ENCODE measurements at places on chromosomes 12 and 14.

- no peak for DNase-seq
Measured at GRCh38 chr12:49253033-49253623, 11.8 kb upstream of the TUBA1C start.

DNA sequence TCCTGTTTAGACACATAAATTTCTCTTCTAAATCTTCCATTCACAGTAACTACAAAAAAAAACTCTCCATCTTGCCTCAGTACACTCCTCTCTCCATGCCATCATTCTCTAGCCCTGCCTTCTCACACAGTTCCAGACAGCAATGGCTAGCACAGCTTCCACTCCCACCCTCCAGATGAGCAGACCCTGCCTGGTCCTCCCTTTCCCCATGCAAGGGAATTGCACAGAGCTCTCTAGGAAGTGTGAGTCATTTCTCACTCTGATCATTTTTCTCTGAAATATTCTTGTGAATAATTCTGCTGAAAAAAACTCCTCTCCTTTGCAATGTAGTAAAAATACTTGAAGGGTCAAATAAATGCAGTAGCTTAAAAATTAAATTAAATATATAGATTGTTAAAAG lies 170.6 kb downstream of the BMP4 start:
- no peak for DNase-seq

- DNase-seq: no peak
Measured at GRCh38 chr14:55333711-55334485, 62.7 kb downstream of the FBXO34 start.

- no peak for DNase-seq
Measured at GRCh38 chr14:89371585-89372511, 45.2 kb downstream of the FOXN3 start.

DNA sequence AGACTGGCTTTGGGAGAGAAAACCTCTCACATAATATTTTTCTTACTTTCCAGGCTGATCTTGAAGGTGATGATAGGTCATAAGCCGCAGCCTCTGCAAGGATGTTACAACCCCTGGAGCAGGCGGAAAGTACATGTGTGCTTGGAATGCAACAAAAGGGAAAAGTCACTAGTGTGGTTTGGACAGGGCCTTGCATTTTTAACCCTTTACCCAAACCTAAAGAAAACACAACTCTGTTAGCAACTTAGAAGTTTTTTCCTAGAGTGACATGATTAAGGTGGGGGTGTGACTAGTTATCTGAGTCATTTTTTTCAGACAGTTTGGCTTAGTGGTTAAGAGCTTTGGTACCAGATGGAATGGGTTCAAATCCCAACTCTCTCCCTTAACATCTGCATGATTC lies 97.0 kb downstream of the TMEM30B start:
- no peak for DNase-seq

DNA sequence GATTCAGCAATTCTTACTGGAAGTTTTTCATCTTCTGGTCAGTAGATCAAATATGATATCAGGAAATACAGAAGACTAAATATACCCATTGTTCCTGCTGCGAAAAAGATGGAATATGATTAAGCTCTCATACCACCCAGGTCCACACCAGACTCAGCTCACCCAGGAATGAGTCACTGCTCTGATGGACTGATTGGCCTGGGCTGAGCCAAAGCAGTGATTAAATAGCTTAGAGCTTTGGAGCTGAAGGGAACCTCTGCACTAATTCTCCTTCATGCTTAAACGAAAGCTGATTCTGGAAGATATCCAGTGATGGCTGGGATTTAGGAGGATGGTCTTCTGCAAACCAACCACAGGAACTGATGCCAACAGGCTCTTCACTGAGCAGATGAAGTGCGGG lies 62.0 kb upstream of the SYT1 start:
- no peak for DNase-seq

DNA sequence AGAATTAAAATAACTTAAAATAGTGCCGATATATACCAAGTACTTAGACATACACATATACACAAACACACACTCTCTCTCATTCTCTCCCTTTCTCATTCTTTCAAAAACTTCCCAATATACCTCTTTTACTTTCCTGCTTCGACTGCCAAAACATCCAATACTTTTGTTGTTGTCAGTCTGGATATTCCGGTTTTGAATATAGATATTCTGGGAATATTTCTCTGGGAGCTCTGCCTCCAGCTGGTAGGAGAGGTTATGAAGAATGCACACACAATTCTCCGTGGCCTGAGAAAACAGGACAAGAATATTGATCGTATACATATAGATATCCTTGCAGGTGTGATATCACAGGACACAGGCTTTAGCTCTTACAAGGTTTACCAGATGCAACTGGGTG lies 66.6 kb upstream of the YARS2 start:
- no peak for DNase-seq

GRCh38 chr12:77772676-77773298 lies 57.9 kb upstream of the NAV3 start:
- no peak for DNase-seq

GRCh38 chr14:63345826-63346225 lies 27.1 kb upstream of the GPHB5 start:
- no peak for DNase-seq

DNA sequence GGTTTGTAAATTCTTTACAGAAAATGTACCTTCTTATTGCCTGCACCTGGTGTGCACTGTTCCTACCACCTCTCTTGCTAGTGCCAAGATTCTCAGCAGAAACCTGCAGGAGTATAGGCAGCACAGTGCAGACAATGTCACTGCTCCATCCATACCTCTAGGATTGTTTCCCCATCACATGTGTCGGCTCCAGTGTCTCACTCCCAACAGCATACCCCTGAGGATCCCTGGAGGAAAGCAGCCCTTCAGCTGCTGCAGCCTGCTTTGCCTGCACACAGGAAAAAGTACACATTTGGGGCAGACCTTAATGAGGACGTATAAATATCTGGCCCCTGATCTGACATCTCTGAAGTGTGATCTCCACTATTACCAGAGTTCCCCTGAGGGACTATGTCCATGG lies 235.5 kb downstream of the MDGA2 start:
- no peak for DNase-seq

- no peak for DNase-seq
Measured at GRCh38 chr14:72726444-72726843, 167.5 kb downstream of the DPF3 start.

- DNase-seq: no peak
Measured at GRCh38 chr12:21676776-21677175, 19.1 kb upstream of the LDHB start.

GRCh38 chr12:129961091-129961490 lies 57.3 kb upstream of the TMEM132D start:
- DNase-seq: no peak

DNA sequence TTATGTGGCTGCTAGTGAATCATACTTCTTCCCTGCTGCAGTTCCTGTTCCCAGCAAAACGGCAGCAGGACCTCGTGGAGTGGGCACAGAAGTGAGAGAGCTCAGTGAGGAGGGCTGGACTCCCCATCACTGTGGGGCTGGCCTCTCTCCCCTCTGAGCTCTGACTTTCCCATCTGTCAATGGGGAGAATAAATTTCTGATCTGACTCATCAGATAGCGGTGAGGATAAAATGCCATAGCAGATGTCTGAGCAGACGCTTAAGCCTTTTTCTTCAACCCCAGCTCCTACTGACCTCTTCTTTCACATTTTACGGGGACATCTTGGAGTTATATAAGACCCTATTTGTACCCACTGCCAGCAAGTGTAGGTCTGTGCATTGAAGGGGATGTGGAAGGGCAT lies 116.6 kb downstream of the CRACR2A start:
- no peak for DNase-seq

DNA sequence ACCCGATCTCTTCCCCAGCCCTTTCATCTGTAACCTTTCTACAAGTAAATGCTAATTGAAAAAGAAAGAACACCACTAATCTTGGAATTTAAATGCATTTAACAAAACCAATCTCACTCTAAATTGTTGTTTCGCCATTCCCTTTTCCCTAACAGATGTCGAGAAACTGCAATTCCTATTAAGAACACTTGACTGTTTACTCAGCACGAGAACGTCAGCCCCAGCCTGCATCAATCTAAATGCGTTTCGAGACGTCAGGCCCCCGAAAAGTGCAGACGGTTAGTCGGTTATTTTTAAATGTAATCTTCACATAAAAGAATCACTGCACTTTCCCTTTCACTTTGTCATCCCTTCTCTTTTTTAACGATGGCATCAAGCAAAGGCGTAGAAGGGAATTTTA lies 837.6 kb downstream of the VRK1 start:
- DNase-seq: peak; percentile 39

- DNase-seq: no peak
Measured at GRCh38 chr14:90062822-90063539, 1.2 kb downstream of the KCNK13 start.

- no peak for DNase-seq
Measured at GRCh38 chr12:49942921-49943624, 7.5 kb upstream of the AQP2 start.

DNA sequence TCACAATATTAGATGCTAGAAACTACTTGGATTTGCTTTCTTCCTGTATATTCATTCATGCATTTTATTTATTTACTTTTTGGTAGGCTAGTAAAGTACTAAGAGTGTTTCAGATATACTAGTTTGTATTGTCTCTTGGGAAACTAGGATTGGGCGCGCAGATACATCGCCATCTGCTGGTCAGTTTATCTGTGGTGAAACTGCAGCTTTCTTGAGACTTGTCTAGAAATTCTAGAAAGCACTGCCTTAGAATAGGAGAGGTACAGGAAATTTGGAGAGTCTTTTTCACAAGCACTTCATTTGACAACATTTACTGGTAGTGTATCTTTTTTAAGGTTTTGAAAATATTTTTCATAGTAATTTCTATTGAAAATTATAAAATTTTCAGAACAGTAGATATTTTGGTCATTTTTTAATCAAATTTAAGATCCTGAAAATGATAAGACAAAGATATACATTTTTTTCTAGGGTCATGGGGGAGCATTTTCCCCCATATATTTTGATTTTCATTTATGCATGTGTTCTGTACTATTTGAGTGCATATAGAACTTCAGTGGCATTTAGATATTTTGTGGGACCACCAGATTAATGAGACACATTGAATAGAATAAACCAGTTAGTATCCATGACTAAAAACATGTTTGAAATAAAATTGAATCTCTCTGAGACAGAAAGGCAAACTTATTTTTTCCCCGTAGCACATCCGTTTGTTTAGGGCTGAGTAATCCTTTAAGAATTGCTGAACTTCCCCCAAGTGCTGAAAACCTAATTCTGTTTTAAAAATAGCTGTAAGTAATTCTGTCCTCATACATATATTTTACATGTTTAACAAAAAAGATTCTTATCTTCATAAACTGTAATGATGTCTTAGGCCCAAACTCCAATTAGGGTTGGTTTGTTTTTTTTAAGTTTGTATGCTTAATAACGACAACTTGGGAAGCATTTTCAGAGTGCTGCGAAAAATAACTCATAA lies 44.5 kb downstream of the SLC38A6 start:
- peak; percentile 53 for DNase-seq

GRCh38 chr14:50362764-50363713 lies 33.6 kb downstream of the CDKL1 start:
- peak; percentile 13 for DNase-seq

DNA sequence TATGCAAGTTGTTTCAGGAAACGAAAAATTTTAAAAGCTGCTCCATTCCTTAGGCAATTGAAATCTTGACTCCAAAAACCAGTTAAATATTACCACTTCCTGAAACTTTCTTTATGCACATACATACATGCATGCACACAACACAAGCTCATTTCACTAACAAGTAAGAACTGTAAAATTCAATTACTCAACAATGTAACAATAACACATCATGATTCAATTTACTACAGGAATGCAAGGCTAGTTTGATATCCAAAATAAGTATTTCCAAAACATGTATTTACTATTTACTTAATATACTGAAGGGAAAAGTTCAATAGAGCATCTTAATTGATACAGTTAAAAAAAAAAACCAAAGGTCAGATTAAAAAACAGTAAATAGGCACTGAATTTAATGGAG lies 19.6 kb downstream of the NAP1L1 start:
- no peak for DNase-seq

DNA sequence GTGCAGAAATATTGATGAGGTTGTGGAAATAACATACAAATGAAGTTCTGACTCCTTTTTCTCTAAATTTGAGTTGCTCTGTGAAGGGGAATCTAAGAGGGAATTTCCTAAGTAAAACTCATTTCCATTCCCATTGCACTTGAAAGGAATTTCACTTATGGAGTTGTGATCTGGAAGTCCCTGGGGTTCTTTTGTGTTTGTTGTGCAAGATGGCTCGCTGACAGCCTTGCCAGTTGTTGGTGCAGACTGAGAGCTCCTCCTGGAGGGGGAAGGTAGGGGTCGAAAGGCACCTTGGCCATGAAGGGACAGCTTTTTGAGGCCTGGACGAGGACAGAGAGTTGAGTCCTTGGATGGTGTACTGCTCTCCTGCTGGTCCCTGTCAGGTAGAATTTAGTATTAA lies 72.0 kb downstream of the C12orf56 start:
- DNase-seq: no peak

GRCh38 chr12:53340398-53340797 lies 4.2 kb upstream of the SP7 start:
- DNase-seq: no peak

DNA sequence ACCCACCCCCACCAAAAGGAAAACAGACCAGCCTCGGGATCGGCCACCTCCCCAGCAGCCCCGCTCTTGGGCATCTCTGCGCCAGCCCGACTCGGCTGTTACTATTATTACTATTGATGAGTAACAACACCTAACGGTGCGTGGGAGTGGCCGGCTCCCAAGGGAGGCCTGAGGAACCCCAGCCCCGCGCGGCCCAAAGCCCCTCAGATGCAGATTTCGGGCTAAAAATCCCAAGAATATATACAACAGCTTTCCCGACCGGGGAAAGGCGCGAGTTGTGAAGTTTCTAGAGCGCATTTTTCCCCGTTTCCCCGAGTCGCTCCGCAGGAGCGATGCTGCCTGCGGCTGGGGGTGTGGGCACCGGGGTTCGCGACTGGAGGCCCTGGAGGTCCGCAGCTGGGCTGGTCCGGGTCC lies 565 bp downstream of the NT5DC3 start:
- DNase-seq: no peak

DNA sequence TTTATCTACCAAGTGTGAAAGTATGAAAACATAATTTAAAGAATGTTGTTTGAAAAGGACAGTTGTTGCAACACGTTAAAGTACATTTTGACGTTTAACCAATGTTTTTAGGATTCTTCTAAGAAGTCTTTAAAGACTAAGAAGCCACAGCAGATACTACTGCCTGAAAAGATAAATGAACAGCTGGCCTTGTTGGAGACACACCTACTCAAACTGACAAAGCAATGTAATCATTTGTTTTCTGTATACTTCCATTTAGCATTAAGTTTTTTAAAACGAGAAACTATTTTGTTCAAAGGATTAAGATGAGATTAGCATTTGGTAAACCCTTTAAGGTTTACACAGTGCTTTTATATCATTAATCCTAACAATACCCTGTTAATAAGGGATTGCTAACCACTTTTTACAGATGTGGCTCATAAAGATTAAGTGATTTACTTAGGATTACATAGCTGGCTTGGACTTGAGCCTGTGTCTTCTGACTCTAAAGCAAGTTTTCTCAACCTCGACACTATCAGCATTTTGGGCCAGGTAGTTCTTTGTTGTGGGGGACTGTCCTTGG lies 134.4 kb downstream of the CFAP54 start:
- DNase-seq: no peak

GRCh38 chr12:39685854-39686657 lies 66.5 kb upstream of the ABCD2 start:
- no peak for DNase-seq

- DNase-seq: no peak
Measured at GRCh38 chr12:104454997-104455396, 1.8 kb upstream of the CHST11 start.
